ENCODE measurements at places on chromosomes 12 and 14.

- no peak for DNase-seq
Observed at GRCh38 chr12:66127650-66128049, 2.9 kb downstream of the LLPH start.

DNA sequence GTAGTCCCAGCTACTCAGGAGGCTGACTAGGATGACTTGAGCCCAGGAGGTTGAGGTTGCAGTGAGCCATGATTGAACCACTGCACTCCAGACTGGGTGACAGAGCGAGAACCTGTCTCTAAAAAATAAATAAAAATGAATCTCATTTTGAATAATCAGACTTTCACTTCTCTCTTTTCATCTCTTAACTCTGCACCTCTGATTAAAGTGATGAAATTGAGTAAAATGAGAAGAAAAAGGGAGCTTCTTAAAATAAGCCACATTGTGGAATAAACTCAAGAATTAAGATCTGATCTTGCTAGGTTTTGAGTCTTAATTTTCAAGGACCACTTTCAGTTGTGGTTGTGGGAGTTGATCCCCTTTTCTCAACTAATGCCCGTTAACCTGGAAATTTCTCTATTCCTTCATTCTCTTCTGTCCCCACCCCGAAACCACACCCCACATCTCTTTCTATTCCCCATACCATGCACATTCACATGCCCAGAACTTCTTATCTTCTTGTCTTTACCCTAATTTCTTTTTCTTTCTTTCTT lies 70.9 kb upstream of the ETV6 start:
- no peak for DNase-seq

DNA sequence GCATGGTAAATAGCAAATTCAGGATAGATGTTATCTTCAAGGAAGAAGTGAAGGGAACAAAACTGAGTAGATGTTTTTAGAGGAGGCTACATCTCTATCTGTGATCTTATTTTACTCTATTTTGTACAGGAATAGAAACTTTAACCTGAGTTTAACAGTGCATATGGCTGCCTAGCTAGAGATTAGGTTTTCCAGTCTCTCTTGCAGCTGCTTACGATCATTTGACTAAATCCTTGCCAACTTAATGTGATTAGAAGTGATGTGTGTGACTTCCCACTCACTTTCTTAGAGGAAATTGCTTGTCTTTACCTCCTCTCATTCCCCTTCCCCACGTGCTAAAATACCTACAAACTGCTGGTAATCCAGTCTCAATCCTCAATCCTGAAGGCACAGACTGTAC lies 26.5 kb upstream of the SLC15A5 start:
- no peak for DNase-seq

GRCh38 chr12:40216516-40217288 lies 8.1 kb upstream of the LRRK2 start:
- DNase-seq, result no peak

- DNase-seq, result no peak
Observed at GRCh38 chr14:68359022-68359836, 433.6 kb downstream of the ZFP36L1 start.

DNA sequence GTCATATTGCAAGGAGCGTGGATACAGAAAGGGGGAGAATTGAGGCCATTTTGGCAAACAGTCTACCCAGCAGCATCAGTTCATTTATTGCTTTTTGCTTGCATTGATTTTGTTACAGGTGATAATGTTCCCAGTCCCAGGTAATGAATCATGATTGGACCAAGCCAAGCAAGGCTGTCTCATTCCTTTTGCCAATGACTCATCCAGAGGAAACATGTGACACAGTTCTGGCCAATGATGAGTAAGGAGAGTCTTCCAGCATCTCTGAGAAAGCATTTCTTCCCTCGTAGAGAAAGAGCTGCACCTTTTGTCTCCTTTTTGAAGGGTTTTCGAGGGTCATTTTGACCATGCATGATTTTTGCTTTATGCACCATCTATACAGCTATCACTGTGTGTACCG lies 68.2 kb downstream of the SLC15A4 start:
- no peak for DNase-seq

DNA sequence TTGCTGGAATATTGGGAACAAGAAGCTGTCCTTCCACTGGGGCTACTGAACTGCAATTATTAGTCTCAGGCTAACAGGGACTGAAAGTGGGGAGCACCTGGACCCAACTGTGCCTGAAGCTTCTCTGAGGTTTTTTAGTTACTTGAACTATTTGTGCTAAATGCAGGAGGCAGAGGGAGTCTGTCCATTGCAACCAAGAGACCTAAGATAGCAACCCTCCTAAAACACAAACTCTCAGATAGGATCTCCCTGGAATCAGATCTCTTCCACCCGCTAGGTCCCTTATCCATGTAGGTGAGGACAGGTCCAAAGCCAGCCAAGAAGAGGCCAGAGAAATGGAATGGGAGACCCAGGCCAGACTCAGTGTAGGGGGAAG lies 58.1 kb downstream of the NCOR2 start:
- DNase-seq, result no peak

GRCh38 chr14:63436286-63437098 lies 106.7 kb downstream of the PPP2R5E start:
- no peak for DNase-seq

DNA sequence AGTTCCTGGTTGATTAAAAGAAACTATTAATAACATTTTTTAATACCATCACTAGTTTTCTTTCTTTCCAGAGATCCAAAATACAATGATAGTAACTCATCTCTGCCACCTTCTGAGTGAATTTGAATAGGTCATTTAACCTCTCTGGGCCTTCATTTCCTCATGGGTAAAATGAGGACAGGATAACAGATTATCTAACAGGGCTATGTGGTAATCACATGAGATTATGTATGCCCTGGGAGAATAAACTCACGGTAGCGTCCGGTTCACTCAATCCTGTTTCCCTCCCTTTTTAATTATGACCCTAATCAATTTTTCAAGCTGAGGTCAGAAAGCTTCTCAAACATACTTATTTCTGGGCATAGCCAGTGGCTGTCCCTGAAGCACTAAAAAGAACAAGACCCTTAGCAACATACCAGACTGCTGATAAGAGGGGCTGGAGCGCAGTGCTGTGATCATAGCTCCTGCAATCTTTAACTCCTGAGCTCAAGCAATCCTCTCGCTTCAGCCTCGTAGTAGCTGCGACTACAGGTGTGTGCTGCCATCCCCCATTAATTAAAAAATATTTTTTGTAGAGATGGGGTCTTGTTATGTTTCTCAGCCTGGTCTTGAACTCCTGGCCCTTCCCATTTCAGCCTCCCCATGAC lies 24.2 kb downstream of the ATXN2 start:
- DNase-seq, result no peak

DNA sequence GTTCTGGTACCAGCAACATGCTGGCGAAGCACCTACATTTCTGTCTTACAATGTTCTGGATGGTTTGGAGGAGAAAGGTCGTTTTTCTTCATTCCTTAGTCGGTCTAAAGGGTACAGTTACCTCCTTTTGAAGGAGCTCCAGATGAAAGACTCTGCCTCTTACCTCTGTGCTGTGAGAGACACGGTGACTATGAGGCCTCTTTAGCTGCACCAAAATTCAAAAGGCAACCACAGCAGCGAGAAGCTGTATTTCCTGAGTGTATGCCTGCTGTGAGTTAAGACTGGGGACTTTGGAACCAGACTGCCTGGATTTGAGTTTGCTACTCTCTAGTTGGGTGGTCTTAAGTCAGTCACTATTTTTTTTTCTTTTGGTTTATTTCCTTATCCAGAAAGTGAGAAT lies 8.7 kb upstream of the OR10G2 start:
- no peak for DNase-seq

GRCh38 chr12:69501154-69501895 lies 31.1 kb downstream of the FRS2 start:
- DNase-seq, result no peak

DNA sequence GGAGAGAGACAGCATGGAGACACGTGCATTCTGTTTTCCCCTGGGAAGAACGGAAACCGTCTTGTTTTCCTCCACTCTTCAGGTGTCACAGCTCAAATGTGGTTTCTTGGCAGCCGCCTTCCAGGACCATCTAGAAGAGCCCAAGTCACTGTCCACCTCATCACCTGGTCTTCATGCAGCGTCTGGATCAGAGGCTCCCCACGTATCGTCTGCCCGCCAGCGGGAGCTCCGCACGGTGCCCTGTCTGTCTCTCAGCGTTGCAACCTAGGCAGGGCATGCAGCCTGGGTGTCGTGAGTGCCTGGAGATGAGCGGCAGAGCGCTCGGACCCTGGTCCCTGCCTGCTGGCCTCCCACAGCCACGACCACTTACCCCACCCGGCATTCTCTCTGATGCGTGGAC lies 117.5 kb downstream of the PIWIL1 start:
- DNase-seq, result no peak

- no peak for DNase-seq
Observed at GRCh38 chr14:81263777-81264410, 43.1 kb upstream of the GTF2A1 start.

GRCh38 chr14:51607711-51608110 lies 44.0 kb upstream of the FRMD6 start:
- no peak for DNase-seq

- DNase-seq, result peak; percentile 28
Observed at GRCh38 chr14:61438860-61439765, 117.7 kb downstream of the PRKCH start.

DNA sequence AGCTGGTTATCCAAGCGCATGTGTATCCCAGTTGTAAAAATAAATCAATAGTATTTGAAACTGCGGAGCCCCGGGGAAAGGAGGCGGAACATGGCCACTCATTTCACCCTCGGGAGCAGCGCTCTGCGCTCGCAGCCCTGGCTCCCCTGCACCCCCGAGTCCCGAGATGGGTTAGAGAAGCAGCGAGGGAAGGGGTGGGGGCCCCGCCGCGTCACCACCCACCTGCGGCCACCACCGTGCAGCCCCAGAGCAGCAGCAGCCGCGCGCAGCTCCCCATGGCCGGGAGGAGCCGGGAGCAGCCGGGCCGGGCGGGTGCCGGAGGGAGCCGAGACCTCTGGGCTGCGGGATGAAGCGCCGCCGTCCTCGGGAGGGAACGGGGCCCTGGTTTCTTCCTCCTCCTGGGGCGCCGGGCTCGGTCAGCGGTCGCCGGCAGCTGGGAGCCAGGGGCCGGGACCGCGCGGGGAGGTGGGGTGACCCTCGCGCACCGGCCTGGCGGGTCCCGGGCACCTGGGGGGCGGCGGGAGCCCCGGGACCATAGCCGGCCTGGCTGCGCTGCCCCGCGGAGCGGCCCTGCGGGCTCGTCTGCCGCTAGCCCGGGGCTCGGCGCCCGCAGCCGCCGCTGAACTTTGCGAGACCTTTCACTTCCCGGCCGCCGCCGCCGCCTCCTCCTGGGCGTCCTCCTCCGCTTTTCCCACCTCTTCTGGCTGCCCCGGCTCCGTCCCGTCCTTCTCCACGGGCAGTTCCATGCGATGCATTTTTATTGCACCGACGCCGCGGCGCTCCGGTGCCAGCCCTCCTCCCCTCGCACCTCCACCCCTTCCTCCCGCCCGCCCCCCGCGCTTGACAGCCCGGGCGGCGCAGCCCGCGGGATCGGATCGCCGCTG lies at the start of gene NTN4:
TSS of gene NTN4 (minus strand) at position 732 of the 884 bp plus-strand sequence. CDS start at position 277, 455 bp downstream.
- DNase-seq, result peak; percentile 58

GRCh38 chr14:78498062-78498595 lies 328.0 kb downstream of the NRXN3 start:
- DNase-seq, result no peak

DNA sequence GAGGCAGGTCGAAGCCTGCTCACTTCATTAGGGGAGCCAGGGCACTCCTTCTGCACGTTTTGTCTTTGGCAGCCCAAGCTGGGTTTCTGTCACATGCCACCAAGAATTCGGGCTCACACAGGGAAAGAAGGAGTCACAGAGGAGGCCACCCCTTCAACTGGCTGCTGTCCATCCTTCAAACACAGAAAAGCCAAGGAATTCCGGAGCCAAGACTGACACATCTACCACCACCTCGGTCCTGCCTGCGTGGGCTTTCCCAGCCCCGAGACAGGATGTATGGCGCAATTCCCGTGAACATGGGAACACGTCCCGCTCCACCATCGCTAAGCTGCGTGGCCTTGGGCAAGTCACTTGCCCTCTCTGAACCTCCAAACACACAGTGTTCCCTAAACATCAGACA lies 70.4 kb downstream of the NCOR2 start:
- no peak for DNase-seq

DNA sequence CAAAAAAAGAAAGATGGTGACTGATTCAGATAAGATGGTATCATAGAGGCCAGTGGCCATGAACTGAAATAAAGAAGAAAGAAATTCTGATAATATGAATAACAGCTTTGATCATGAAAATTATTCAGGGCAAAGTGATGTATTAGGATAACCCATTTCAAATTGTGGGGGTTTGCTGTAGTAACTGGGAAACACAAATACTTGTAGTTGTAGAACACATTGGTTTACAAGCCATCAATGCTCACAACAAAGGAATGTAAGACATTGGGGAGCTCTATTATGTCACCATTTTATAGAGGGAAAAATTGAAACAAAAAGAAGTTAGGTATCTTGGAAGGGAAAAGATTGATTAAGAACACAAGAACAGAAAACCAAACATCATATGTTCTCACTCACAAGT lies 140.4 kb upstream of the FRMD6 start:
- DNase-seq, result no peak

- no peak for DNase-seq
Observed at GRCh38 chr14:77421201-77421600, 2.1 kb downstream of the NOXRED1 start.

- DNase-seq, result peak; percentile 61
Observed at GRCh38 chr12:1594006-1594260, 448 bp downstream of the FBXL14 start.

DNA sequence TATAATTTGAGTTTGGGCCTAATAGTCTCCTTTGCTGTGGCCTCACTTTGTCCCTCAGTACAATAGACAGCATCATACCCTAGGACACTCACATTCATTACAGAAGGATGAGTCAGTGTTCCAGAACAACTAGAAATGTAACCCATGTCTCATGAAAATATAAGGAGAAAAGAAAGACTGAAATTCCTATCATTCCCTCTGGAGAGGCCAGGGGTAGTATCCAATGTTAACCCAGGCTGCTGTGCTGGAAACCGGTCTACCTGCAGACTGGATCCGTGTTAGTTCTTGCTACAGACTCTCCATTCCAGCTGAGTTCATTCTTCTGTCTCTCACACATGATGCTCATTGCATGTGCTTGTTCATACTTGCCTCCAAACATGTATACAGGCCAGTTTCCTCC lies 75.8 kb upstream of the HOXC13 start:
- no peak for DNase-seq

GRCh38 chr12:110670161-110670701 lies 18.7 kb downstream of the HVCN1 start:
- DNase-seq, result no peak

DNA sequence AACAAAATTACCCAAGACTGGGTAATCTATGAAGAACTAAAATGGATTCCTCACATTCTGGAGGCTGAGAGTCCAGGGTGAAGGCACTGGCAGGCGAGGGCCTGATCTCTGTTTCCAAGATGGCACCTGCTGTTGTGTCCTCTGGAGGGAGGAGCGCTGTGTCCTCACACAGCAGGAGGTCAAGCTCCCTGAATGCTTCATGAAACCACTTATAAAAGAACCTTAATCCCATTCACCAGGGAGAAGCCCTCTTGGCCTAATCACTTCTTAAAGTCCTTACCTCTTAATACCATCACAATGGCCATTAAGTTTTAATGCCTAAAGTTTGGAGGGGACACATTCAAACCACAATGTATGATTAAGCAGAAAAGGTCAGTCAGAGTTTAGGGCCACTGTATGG lies 172.4 kb downstream of the EMP1 start:
- DNase-seq, result no peak

All from WTC11 (cell line).